ENCODE measurements at places on chromosomes 12 and 14.

GRCh38 chr12:58142991-58143390, 201.6 kb downstream of the ATP23 start:
- DNase-seq = no peak

- DNase-seq = no peak
These were observed 200.3 kb upstream of the PLEKHG7 start for GRCh38 chr12:92502417-92503028.

GRCh38 chr14:33714527-33715226, 236.2 kb downstream of the EGLN3 start:
- no peak for DNase-seq

- no peak for DNase-seq
These were observed 37.9 kb downstream of the KIAA0586 start for GRCh38 chr14:58465421-58465820.

DNA sequence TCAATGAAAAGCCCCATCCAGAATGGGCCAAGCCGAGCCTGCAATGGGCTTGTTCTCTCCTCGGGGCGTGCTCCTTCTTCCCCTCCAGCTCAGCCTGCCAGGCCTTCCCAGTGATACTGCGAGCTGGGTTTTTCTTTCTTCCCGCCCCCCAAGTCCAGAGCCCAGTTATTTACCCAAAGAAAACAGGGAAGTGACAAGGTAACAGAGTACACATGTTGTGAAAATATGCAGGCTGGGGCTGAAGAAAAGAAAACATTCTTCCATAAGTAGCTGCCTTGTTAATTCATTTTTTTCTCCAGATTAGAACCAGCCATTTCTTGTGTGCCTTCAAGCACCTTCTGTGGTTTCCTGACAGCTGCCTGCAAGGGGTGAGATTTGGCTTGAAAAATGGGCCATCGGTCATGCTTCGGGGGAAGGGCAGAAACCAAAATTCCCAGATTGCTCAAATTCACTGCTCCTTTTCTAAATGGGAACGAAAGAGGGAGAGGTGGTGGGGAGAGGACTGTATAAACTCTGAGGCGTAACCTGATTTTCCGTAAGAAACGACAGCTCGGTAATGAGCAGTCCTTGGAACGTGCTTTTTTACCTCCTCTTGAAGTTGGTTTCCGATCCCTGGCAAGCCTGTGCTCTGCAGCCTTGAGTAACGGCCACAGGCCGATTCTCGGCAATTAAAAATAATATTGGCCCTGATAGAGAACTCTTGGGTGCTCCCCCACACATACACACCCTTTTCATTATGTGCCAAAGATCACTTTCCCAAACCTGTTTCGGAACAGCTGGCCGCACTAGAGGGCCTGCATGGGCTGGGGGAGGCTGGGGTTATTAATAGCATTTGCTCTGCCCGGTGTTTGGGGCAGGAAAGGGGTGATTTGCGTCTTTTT, 229.4 kb downstream of the ZFP36L1 start:
- DNase-seq = no peak

DNA sequence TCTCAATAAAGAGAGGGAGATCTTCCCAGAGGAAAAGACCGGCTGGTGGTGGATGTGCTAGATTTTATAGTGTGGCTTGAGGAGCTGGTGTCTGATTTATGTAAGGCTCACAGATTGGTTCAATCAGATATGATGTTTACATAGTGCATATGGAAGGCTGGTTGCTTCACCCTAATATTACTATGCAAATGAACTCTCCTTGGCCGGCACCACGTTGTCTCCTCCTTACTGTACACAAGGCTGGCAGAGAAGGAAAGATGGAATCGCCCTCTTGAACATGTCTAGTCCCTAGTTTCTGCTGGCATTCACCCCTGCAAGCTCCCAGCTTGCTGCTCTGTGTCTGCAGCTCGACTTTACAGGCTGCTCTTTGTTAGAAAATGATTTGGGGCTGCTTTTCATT, 8.9 kb downstream of the FAM186A start:
- no peak for DNase-seq

- DNase-seq = no peak
These were observed 308.5 kb upstream of the TBX3 start for GRCh38 chr12:114992443-114992842.

DNA sequence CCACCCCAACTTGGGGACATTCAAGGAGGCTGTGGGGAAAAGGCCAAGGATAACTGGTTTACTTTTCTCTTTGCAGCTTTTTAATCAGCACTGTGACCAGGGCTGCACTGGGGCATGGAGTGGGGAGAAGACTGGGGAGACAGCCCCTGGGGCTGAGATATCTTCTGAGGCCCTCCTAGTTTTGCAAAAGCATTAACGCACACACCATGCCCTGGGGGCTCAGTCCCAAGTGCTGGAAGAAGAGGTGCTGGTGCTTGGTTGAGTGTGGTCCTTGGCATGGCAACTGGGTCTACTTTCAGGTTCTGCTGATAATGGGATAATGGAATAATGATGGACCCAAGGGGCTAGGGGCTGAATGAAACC, 9.4 kb upstream of the SMARCD1 start:
- no peak for DNase-seq

DNA sequence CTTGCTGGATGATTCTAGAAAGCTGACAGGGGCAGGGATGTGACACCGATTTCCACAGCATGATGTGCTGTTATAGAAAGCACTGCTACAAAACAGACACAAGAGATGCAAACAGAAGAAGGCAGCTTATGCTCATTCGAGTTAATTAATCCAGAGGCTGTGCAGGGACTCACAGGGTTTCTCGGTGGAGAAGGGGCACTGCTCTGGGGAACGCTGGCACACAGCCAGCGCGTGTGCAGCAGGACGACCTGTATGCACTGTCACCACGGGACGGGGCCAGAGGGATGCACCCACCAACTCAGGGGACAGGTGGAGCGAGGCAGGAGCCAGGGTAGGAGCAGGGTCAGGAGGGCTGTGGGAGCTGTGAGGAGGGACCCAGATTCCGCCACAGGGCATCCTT, 143.5 kb downstream of the RIMBP2 start:
- no peak for DNase-seq

- no peak for DNase-seq
These were observed at the start of gene NUAK1 for GRCh38 chr12:106138633-106139421. Gene NUAK1 (minus strand): TSS chr12:106138954. CDS start chr12:106138653, 301 bp downstream.

- DNase-seq = no peak
These were observed 187.1 kb upstream of the CDKN3 start for GRCh38 chr14:54209511-54210250.

- peak; percentile 18 for DNase-seq
These were observed 371.0 kb downstream of the ALG10 start for GRCh38 chr12:34393086-34393820.

DNA sequence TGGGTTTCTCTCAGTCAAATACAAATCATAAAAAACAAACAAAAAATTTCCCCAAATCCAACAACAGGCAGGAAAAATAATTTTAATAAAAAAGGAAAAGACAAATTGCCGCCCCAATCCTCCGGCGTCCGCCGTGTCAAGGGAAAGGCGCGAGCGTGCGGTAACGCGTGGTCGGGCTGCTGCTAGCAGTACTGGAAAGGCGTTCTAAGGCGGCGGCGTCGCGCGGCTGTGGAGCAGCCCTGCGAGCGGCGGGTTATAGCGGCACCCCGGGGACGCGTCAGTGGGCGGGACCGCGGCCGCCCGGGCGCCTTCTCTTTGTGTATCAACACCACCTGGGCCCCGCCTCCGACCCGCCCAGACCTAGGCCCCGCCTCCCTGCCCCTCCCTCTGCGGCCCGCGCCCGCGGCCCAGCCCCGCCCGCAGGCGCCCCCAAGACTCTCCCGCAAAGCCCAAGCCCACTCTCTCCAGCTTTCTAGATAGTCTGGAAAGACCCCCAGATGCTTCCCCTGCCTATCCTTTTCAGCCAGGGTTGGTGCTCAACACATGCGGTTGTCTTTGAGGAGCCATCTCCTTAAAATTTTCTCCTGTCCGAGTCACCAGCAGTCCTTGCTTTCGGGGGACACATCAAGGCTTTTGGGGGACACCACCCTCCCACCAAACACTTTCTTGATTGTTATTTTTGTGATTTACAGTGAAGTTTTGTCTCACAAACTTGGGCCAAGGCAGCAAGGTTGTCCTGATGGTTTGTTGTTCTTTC, at the start of gene SLC38A2:
TSS of gene SLC38A2 (minus strand) at position 230 of the 757 bp plus-strand sequence. CDS start 1,480 bp downstream, outside the sequence.
- DNase-seq = peak; percentile 97

GRCh38 chr12:128531170-128531569, 264.2 kb downstream of the TMEM132C start:
- no peak for DNase-seq

DNA sequence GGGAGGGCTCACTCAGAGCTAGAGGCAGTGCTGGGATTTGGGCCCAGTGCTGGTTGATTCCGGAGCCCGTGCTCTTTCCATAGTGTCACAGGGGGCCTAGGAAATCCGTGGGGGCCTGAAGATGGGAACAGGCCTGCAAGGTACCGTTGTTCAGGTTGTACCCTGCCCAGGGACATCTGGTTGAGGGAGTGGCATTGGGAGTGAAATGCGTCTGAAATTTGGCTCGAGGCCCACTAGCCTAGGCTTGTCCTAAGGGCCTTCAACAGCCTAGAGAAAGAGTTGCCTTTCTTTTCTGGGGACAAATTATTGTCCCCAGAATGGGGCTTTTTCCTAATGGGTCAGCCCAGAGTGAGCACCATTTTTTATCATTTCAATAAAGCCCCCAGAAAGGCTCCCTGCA, 26.4 kb upstream of the FAM222A start:
- no peak for DNase-seq

DNA sequence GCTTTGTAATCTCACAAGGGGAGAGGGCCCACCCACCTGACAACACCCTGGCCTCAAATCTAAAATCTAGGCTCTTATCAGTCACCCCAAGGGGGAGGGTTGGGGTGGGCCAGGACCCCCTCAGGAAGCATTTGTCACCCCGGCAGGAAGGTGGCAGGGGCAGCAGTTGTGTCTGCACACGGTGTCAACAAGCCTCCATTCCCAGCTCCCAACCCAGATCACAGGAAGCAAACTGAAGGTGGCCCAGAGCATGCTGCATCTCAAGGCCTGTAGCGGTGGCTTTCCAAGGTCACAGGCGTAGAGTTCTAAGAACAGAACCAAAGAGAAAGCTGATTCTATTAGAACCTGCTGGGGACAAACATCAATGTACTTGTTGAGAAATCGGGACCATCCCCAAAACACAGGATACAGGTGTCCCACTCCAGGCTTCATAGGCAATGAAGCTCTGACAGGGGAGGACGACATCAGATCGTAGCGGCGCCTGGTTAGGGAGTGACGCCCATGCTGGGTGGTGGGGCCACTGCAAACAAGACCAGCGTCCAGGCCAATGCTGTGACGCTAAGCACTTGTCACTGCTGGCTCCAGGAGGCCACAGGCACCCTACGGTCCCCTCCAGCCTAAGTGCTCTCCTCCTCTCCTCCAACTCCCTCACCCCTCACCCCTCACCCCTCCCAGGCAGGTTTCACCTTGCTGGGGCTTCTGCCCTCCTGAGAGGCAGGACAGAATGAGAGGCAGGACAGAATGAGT, 52.9 kb downstream of the CCDC88C start:
- DNase-seq = no peak

DNA sequence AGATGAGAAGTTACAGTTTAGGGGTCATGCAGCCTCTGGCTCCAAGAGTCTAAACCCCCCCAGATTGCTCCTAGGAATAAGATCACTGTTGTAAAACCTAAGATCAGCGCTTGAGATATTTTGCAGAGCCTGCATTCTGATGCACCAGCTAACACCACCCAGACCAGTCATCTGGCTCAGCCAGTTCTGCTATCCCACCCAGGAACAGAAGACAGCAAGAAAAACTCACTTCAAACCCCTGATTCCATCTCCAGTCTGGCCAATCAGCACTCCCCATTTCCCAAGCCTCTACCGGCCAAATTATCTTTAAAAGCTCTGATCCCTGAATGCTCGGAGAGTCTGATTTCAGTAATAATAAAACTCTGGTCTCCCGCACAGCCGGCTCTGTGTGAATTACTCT, 158.6 kb downstream of the ZNF664 start:
- DNase-seq = no peak

GRCh38 chr12:105574056-105574715, 243.7 kb downstream of the C12orf75 start:
- no peak for DNase-seq

DNA sequence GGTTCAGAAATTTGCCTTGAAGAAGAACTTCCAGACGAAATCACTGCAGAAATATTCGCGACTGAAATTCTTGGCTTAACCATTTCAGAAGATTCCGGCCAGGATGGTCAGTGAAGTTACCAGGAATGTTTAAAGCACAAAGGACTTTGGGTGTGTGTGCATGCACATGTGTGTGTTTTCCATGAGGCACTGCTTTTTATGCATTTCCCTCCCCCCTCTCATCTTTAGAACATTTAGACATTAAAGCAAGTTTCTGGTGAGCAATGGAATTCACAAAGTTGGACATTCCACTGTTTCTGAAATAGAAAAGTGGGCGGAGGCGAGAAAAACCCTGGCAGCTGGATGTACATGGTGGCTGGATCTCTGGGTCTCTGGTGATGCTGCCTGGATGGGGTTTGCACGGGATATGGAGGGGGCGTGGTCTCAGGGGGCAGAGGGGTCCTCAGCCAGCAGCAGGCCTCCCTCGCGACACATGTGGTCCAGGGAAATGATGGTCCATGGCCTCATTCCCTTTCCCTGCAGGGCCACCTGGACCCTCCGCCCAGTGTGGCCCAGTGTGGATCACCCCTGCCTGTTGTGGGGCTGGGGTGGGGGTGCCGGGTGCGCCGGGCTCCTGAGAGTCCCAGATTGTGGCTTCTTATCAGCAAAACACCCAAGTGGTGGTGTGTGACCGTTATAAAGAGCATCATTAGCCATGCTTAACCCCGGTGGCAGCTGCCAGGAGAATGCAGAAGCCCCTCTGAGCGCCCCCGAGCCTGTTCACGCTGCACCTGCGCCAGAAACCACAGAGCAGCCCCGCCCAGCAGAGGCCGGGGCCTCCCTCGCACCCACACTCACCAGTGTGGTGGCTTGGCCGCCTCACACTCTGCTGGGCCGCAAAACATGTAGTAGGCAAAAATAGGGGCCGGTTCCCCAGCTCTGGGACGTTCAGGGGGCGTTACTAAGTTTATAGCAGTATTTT, 17.8 kb upstream of the BCL7A start:
- no peak for DNase-seq

DNA sequence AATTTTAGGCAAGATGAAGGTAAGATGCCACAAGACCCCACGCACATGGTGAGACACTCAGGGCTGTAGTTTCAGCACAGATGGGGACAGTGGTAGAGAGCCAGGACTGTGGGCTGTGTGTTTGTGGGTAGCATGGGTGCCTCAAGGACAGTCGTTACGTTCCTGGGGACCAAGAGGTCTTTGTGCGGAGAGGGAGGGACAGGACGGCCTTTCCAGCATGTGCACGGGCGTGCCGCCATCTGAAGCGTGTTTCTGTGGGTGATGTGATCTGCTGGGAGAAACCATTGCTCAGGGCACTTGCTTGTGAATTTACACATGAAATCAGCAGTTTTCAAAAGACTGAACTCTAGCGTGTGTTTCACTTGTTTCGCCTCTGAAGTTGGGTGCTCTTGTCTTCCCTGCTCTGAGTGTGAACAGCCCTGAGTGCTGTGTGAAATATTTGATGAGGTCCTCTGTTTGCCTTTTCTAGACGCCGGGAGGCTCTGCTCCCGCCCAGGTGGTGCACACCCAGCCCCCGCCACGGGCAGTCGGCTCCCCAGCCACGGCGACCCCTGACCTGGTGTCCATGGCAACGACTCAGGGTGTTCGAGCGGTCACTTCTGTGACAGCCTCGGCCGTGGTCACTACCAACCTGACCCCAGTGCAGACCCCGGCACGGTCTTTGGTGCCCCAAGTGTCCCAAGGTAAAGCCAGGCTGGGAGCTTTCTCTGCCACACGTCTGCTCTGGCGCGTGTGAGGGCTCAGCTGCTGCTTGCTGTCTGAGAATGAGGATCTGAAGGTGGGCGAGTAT, 82.3 kb downstream of the DDX51 start:
- DNase-seq = no peak

Measured in activated naive CD4-positive, alpha-beta T cell treated with anti-CD3 and anti-CD28 coated beads, Interleukin-2, amount 10 ng/mL, durations not matched to agents 7 days and 5 days (primary cell).